ENCODE measurements at places on chromosomes 13 and 19. TPM values are rescaled to one million over a fixed set of nuclear protein-coding genes. Genes with fewer than 3 reads are reported as not detected.

GRCh38 chr19:58095328-58095727, 2.7 kb downstream of the ZSCAN18 start:
- no peak for DNase-seq

DNA sequence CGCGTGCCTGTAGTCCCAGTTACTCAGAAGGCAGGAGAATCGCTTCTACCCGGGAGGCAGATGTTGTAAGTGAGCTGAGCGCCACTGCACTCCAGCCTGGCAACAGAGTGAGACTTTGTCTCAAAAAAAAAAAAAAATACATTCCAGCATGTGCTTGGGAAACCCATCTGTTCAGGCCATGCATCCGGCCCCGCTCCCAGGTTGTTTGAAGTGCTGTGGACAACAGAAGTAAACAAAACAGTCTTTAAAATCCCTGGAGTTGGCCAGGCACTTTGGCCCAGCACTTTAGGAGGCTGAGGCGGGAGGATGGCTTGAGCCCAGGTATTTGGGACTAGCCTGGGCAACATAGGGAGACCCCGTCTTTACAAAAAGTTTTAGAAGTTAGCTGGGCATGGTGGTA, 3.2 kb upstream of the PTPRS start:
- no peak for DNase-seq

- DNase-seq, result no peak
Measured at GRCh38 chr19:38386300-38386970, 1.4 kb downstream of the GGN start.

DNA sequence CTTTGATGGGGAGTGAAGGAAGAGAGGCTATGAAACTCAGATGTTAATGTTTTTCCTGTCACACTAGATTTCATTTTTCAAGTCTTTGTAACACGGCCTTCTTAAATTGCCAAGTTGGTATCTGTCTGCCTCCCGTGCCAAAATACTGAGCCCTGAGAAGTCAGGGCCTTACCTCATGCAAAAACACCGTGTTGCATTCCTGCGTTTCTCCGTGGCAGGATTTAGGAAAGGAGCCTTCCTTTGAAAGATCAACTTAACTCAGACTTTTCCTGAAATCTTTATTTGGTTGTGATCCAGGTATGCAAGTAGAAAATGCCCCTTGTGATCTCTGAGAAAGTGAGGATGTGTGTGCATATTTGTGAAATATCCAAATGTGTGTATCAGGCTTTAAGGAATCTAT, 1291.0 kb upstream of the SLC10A2 start:
- no peak for DNase-seq

DNA sequence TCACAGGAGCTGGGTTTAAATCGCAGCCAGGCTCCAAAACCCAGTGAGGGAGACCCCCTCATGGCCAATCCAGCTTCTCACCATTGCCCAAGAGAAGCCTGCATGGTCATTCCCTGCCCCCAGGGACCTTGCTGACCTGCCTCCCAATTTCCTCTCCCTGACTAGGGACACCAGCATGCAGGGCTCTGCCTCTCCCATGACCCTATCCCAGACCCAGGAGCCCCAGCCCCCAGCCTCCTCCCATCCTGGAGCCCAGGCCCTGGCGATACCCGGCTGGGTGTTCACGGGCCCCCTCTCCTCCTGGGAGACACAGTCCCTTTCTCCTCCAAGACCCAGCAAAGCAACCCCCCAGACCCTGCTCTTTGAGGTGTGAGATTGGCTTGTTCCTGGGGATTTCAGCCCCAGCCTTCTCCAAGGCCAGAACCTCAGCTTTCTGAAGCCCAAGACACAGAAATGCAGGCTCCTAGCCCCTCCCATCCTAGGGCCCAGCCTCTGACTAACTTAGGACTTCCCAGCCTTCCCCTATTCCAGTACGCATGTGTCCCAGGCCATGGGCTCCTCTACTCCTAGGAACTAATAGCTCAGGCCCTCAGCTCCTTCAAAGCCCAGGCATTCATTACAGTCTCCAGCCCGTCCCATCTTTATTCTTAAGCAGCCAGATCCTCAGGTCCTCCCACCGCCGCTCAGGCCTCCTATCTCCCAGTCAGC, 1.1 kb downstream of the GYS1 start:
- no peak for DNase-seq

DNA sequence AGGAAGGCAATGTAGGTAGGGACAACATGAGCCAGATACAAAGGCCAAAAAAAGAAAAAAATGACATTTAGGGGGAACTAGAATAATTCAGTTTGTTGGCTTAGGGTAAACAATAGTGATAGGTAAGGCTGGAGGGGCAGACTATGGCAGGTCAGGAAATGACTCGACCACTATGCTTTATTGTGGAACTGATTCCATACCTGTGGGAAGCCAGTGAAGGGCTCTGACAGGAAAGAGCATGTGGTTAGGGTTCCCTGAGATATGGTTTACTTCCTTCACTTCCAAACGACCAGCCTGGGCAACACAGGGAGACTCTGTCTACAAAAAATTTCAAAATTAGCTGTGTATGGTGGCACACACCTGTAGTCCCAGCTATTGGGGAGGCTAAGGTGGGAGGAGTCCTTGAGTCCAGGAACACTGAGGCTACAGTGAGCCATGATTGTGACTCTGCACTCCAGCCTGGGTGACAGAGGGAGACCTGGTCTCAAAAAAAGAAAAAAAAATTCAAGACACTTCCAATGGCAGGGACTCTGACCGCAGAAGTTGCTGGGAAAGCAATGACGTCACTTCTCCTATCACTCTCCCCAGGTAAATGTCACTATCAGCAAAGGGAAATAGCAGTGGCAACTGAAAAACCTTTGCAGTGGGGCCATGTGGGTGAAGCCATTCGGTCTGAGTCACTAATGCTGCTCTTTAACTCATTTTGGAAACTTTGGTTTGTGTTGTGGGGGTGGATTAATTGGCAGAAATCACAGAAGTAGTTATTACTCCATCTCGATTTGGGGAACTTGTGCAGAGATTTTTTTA, 192.8 kb upstream of the TSC22D1 start:
- DNase-seq, result no peak

- DNase-seq, result no peak
Measured at GRCh38 chr13:32659736-32660135, 73.5 kb downstream of the PDS5B start.

GRCh38 chr19:18090545-18091216, 3.9 kb upstream of the IL12RB1 start:
- no peak for DNase-seq

DNA sequence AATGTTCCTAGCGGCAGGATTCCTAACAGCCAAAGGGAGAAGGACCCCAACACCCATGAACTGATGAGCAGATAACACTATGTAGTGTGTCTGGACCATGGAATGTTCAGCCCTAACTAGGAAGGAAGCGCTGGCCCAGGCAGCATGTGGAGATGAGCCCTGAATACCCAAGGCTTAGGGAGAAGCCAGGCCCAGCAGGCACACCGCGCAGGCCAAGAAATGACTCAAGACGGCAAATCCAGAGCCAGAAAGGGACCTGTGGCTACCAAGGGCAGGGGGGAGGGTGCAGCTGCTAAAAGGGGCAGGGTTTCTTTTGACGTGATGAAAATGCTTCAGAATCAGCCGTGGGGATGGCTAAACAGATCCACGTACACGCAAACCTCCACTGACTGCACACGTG, 20.7 kb upstream of the TINCR start:
- no peak for DNase-seq

DNA sequence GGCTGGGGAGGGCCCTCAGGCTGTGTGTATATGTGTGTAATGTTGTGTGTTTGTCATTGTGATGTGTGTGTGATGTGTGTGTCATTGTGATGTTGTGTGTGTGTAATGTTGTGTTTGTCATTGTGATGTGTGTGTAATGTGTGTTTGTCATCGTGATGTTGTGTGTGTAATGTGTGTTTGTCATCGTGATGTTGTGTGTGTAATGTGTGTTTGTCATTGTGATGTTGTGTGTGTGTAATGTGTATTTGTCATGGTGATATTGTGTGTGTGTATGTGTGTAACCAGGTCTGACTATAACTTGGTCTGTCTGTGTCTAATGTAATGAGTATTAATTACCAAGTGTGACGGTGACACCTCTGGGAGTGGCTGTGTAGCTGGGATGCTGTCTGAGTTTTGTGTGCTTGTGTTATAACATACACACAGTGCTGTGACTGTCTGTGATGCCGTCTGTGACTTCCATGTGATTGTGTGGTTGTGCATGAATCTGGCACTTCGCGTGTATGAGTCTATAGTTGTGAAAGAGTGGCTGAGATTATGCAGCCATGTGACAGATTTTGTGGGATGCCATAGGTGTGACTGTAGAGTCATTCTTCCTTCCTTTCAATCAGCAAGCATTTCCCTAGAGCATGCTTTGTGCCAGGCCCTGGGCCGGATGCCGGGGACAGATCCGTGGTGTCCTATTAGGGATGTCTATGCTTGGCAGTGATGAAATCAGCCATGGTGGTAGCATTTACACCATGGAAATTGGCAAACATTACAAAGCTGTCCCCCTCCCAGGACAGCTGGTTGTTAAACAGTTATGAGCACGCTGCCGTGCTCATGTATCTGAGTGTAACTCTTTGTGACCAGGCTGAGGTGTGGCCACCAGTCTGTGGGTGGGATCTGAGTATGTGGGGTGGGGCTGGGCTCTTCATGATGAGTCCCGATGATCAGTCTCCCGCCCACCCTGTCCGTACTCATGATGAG, 6.4 kb downstream of the TNFSF14 start:
- no peak for DNase-seq

DNA sequence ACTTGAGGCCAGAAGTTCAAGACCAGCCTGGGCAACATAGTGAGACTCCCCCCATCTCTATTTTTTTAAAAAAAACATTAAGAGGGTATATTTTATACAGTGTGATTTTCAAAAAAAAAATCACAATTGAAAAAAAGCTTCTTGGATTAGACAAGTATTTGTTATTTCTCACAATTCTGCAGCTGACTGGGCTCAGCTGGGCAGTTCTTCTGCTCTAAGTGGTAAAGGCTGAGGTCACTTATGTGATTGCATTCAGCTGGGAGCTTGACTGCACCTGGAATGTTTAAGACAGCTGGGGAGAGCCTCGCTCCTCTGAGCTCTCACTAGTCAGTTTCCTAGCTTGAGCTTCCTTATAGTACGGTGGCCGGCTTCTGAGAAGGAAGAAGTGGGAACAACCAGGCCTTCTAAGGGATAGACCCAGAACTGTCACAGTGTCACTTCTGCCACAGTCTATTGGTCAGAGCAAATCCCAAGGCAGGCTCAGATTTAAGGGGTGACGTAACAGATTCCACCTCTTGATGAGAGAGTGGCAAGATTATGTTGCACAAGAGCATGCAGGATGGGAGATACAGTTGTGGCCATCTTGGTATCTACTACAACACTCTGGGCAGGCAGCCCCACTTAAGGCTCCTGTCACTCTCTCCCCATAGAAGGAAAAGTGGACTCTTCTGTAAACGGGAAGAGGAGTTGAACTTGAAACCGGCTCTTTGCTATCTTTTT, 19.7 kb upstream of the IRGC start:
- no peak for DNase-seq

- DNase-seq, result no peak
Measured at GRCh38 chr13:53326716-53327115, 298.1 kb downstream of the OLFM4 start.

GRCh38 chr19:51488491-51488890, 10.2 kb downstream of the CEACAM18 start:
- no peak for DNase-seq

DNA sequence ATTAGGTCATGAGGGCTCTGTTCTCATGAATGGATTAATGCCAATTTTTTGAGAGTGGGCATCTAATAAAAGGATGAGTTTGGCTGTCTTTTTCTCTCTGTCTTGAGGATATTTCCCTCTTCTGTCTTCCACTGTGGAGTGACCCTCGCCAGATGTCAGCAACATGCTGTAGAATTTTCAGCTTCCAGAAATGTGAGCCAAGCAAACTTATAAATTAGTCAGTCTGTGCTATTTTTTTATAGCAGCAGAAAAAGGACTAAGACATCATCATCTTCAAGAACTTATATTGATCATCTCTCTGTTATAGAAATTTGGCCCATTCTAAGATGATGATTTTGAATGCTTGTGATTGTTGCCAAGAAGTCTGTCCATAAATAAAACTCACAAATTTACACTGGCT, 431.4 kb downstream of the FGF9 start:
- DNase-seq, result no peak

DNA sequence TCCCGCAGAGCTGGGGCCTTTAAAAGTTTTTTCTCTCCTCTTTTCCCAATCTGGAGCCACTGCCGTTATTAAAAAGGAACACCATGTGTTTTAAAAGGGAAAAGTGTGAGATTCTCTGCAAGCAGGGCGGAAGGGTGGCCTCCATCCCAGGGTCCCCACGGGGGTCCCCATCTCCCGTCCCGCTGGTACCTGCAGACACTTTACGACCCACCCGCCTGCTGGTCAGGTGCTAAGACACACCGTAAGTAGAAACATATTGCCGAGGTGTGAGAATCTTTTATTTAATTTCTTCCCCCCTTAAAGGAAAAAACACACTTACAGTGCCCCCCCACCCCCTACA, 1.8 kb downstream of the CRLF1 start:
- DNase-seq, result no peak

DNA sequence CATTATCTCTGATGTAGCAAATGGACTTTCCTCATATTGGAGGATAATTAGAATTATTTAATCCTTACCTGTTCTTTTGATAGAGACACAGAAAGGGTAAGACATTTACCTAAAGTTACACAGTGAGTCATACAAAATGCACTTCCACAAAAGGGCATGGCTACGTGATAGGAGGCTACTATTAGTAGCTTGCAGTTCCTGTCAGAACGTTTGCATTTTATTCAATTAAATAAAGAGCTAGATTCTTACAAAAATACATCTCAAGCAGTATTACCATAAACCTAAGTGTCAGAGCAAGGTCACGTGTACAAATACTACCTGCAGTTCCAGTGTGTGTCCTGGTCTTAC, 120.6 kb downstream of the ESD start:
- DNase-seq, result no peak

- DNase-seq, result no peak
Measured at GRCh38 chr13:32023698-32024097, 7.9 kb upstream of the FRY start.

DNA sequence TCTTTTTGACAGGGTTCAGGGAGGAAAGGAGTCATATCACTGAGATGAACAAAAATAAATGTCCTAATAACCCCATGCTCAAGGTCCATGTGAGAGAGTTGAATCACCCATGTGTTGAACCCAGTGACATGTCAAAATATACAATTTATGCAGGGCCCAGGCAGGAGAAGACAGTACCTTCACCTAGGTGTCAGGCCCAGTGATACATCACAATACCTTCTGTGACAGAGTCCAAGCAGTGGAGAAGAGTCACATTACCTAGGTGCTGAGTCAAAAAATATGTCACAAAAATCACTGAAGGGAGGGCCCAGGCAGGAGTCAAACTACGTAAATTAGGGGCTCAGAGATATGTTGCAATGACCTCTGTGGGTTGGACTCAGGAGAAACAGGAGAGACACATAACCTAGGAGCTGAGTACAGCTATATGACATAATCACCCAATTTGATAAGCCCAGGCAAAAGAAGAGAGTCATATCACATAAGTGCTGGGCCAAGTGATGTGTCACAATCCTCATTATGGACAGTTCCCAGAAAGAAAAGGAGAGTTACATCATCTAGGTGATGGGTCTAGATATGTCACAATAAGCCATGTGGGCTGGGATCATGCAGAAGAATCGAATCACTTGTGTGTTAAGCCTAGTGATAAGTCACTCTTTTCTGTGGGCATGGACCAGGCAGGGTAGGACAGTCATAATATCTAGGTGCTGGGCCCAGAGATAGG, 13.8 kb upstream of the ZNF724 start:
- no peak for DNase-seq

PROZ gene
- not detected for polyA plus RNA-seq

RLN3 gene
- polyA plus RNA-seq, result 0.71 TPM

ZSCAN18 gene
- 158 TPM for polyA plus RNA-seq

SMIM24 gene
- 8.0 TPM for polyA plus RNA-seq

PCP2 gene
- polyA plus RNA-seq, result not detected

ATP8B3 gene
- 0.19 TPM for polyA plus RNA-seq

KASH5 gene
- not detected for polyA plus RNA-seq
